ENCODE measurements at places on chromosomes 12 and 14.

- DNase-seq: no peak
These were observed 169.1 kb upstream of the RMST start for GRCh38 chr12:97293541-97293940.

DNA sequence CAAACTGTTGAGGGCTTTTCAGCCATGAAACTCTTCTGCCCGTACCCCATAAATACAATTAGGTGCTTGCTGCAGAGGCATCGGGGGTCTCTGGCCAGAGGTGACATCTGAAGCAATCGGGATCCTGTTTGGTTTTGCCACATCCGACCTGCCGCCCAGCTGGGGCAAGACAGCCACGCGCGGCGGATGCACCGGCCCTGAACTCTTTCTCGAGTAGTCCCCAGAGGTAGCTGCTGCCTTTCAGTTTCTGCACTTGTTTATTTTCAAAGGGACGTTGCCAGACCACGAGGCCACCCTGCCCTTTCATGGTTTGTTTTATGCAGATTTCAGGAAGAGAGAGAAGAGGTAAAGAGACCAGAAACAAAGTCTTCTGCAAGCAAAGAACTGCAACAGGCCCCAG is 10.6 kb upstream of the MLXIP start:
- peak; percentile 73 for DNase-seq

- peak; percentile 71 for DNase-seq
These were observed 6.6 kb upstream of the KLRD1 start for GRCh38 chr12:10301103-10301502.

DNA sequence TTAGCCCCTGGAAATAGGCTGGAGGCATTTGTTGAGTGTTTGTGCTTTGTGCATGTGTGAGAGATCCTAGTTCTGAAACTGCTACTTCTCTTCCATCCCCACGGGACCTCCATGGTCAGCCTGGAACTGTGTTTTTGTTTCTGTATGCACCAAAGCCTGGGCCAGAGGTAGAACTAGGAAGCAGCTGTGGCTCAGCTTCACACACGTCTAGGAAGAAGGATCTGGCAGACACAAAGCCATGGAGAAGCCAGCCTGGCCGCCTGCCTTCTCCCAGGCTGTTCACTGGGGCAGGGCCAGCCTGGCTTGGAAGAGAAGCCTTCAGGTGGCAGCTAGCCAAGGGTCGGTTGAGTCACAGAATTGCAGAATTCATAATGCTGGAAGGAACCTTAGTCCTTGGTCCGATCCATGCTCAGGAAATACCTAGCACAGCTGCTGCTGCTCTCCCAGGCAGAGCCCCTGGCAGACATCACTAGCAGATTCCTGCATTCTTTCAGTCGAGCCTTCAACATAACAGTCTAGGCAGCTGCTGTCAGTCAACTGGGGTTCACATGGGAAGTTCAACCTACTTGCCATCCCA is 27.0 kb downstream of the RIN3 start:
- DNase-seq: no peak

DNA sequence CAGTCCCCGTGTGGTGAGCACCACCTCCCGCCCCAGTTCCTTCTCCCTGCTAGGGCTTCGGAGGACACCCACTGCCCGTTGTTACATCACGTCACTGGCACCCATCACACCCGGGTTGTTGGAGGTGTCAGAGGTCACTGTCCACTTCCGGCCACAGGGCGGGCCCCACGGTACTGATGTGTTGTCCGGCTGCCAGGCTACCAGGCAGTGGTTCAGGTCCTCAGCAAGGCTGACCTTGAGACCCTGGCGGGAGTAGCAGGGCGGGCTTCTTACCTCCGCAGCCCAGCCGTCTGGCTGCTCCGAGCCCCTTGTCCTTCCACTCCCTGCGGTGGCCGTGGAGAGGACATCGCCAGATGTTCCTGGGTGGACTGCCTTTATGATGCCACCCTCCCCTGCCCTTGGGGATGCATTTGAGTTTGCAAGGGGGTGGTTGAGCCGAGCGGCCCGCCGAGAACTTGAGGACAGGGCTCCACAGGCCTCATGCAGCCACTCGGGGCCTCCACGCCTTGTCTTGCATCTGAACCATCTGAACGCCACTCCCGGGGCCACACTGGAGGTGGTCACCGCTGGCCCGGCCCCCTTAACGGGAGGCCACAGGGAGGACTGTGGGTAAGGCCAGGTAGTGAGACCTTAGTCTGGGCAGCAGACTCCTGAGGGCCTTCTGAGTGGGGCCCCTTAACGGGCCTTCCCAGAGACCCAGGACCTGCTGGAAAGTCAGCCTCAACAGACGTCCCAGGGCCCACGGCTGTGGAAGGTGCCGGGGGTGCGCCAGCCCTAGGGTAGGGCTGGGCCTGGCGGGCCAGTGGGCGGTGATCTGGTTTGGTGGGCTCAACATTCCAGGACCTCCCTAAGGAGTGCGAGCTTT is 27.1 kb upstream of the PLD4 start:
- DNase-seq: no peak

GRCh38 chr12:132147423-132148367 is 3.4 kb downstream of the NOC4L start:
- DNase-seq: peak; percentile 50

DNA sequence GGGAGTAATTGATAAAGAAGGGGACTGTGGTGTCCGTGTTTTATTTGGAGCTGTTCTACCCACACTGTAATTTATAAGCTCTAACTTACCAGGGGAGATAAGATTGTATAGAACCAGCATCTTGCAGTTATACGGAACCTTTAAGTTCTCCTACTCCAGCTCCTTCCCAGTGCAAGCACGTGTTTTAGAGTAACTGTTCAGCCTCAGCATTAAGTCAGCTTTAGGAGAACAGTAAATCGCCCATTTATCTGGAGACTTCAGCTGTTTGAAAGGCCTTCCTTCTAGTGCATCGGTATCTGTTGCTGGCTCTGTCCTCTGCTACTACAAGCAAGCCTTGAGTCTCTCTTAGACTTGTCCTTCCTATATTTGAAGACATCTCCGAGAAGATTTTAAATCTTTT is 95.6 kb downstream of the ETV6 start:
- no peak for DNase-seq

DNA sequence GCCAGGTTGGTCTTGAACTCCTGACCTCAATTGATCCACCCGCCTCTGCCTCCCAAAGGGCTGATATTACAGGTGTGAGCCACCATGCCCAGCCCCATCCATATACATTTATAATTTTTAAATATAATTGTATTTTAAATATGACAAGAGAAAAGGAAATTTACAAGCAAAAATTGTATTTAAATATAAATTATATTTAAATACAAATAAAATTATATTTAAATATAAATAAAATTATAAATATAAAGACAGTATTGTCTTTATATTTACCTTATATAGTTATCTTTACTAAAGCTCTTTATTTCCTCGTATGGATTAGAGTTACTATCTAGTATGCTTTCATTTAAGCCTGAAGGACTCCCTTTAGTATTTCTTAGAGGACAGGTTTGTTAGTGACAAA is 11.9 kb upstream of the ATF7 start:
- DNase-seq: no peak
